ENCODE measurements at places on chromosomes 7 and 10.
A peak's percentile ranks its signal among the peaks of the same experiment; 100 is the strongest.

DNA sequence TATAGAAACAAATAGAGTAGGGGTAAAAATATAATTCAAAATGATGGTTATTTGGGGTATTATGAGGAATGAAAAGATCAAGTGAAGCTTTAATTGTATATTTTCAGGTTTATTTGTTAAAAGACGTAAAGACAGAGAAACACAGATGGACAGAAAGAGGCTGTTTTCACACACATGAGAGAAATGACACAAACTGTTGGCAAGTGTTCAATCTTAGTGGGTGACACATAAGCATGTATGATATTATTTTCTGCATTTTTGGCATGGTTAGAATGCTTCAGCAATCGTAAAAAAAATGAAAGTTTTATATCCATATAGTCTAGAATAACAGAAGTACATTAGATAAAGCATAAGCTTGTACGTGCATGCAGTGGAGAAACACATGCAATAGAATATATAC lies 464.4 kb upstream of the AKR1E2 start:
- no peak for DNase-seq

DNA sequence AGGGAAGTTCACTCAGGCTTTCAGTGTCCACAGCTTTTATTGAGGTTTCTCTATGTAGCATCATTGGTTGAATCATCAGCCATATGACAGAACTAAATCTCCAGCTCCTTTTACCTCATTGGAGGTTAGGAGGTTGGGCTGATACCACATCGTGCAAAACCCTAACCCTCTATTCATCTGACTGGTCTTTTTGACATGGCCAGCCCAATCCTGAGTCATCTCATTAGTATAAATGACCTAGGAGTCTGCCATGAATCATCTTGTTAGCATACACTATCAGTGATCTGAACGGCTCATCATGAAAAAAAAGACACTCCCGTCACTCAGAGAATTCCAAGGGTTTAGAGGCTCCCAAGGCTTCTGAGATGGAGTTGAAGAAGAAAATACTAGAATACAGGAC lies 669.8 kb upstream of the POT1 start:
- peak; percentile 47 for DNase-seq

GRCh38 chr10:118752409-118752808 lies 2.4 kb downstream of the CACUL1 start:
- DNase-seq = no peak

- DNase-seq = peak; percentile 11
These were observed 65.4 kb downstream of the CDK14 start for GRCh38 chr7:90661290-90662151.

- no peak for DNase-seq
These were observed 1053.3 kb downstream of the SORCS1 start for GRCh38 chr10:106111246-106111645.

DNA sequence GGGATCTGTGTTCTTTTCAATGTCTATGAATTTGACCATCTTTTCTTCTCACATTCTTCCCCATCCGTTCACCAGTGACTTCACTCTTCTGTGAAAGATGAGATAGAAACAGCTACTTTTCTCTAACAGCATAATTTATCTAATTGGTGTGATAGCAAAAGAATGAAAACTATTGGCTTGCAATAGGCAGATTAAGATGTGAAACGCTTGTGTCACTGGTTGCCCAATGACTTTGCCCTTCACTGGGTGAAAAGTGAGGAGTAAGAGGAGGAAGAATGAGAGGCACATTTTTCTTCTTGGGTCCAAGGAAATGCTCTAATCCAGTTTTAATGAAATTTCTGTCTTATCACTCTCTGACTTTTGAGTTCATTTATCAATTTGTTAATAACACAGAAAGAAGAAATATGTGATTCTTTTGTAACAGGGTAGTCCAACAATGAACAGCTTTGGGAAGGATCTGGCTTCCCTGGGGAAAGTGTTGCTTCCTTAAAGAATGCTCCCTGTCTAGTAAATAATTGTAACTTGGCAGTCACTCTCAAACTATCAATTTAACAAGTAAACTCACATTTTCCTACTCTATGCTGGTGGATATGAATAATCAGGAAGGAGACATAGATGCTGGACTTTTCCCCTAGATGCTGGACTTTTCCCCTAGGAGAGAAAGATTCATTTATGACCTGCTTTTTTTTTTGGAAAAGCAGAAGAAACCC lies 35.1 kb downstream of the BET1 start:
- no peak for DNase-seq

DNA sequence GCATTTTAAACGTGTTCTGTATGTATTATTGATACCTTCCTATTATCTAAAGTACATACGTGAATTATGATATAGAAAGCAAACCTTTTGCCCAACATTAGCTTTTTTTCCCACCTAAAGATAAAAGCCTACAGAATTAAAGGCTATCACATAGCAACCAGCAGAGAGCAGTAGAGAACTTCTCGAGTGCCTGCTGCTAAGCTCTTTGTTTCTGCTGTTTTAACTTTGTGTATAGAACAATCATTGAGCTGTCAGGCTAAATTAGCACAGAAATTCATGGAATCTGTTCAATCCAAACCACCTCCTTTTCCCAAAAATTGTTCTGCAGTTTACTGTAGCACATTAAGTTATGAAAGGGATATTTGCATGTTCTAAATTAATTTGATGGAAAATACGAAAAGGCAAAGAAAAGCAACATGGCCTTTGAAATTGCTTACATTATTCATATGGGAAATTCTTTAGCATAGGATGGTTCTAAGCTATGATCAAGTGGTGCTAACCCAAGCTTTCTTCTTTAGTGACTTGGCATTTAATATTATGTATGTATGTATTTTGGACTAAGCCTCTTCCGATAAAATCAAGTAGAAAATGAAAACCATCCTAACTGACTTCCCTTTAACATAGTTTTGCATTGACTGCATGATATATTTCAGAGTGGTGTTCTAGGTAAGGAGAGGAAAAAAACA lies 1288.5 kb downstream of the GATA3 start:
- DNase-seq = peak; percentile 18

DNA sequence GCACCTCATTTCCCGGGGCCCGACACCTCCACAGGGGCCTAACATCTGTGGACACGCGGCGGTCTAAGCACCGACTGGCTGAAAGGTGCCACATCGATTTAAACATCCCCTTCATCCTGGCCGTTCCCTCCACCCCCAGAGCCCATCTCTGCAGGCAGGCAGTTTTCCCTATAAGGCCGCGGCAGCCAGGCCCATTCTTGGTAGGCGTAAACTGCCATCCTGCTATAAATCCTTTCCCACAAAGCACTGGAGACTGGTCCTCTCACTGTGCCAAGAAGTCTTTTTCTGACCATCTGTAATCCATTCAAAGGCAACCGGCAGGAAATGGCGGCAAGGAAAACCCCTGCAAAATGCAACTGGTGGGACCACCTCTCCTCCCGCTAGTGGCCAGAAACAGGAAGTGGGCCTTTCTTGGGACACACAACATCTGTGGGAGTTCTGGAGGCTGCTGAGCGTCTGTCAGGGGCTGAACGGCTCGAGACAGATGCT lies 22.4 kb downstream of the ATXN7L1 start:
- no peak for DNase-seq

DNA sequence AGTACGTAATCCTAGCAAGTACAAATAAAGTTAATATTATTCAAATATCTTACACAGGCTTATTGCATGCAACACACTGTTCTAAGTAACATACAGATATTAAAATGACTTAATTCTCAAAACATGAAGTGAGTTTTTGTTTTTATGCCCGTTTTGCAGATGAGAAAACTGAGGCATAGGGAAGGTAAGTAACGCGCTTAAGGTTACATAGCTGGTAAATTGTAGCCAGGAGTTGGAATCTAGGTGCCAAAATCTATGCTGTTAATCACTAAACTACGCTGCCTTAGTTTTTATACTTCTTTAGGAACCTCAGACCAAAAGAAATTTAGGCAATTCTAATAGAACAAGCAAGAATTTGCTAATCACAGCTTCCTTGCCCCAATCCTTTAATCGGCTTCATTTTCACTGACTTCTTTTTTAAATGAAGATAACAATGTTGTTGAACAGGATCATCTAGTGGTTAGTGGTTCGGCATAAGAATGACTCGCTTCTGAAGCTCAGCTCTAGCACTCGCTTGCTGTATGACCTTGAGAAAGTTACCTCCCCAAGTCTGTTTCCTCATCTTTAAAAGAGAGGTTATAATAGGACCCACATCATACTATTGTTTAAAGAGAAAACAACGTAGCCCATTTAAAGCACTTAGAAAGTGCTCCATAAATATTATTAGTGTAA lies 1.0 kb upstream of the LRRTM3 start:
- peak; percentile 21 for DNase-seq

DNA sequence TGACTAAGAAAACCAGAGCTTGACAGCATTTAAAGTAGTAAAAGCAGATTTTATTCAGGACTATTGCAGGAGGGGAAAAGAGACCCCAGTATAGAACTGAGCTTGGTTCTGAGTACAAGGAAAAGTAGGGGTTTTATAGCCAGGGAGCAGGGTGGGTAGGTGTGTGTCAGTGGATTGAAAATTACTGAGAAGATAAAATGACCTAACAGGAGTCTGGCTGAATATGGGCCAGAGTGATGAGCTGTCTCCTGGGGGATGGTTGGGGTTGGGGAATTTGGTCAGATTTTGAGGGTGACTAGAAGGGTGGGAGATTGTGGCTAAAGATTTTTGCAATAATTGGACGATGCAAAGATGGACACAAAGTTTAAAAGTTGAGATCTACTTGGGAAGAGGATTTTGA lies 114.0 kb downstream of the ST7 start:
- DNase-seq = no peak

DNA sequence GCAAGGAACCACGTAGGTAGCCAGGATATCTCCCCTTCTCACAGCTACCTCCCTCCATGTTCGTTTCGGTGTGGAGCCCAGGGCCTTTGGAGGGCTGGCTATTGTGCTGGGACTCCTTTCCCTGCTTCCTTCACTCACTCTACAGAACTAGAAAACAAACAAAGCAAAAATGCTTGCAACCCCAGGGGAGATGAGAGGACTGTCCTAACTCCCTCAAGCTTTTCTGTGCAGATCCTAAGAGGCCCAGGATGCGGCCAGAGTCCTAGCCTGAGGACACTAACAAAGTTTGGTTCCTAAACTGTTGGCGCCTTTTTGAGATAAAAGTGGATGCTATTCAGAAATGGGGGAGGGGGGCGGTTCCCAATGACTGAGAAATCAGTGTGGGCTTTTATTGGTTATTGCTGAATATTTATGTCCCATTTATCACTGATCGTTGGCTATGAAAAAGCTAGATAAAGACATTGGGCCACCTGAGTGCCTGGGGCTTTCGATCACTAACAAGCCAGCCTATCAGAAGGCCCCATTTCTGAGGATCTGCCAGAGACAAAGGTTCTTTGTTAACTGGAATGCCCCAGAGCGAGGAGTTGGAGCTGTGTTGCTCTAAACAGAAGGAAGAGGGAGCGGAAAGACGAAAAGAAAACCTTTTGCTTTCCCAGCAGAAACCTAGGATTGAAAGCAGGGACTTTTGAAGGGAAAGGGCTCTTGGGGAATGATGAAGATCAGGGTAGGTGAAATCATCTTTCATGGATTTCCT lies 95.2 kb upstream of the EGR2 start:
- no peak for DNase-seq

GRCh38 chr7:43196379-43196778 lies 83.9 kb downstream of the HECW1 start:
- DNase-seq = no peak

GRCh38 chr7:128003167-128003566 lies 28.1 kb downstream of the LRRC4 start:
- DNase-seq = no peak

GRCh38 chr10:88062385-88062784 lies 199.0 kb downstream of the PTEN start:
- no peak for DNase-seq

DNA sequence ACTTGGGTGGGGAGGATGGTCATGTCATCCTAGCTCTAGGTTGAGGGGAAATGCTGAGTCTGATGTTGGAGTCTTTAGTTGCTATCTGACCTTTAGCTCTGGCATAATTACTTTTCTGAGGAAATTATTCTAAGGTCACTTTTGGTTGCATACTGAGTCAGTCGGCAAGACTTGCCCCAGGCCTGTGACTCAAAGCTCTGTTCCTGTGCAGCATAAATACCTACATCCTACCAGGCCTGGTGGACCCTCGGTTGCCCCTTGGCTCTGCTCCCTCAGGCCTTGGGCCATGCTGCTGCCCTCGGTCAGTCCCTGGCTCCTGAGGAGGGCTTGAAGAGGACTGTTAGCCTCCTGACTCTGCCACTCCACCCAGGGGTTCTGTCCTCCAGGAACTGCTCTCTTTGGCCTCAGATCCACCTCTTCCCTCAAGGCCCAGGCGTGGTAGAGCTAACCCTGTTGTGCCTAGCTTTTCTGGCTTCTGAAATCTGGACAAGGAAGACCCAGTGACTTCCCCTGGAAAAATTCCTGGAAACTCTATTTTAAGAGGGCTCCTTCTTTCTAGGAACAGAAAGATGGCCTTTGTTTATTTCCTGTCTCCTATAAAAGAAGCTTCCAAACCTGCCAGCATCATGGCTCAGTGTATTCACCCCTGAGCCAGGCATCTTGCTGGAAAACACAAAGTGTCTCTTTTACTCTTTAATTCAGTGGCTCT lies 71.2 kb downstream of the TMEM178B start:
- no peak for DNase-seq

GRCh38 chr7:42854571-42855118 lies 57.2 kb downstream of the C7orf25 start:
- no peak for DNase-seq

- no peak for DNase-seq
These were observed 9.3 kb downstream of the MKLN1 start for GRCh38 chr7:131336956-131337355.

DNA sequence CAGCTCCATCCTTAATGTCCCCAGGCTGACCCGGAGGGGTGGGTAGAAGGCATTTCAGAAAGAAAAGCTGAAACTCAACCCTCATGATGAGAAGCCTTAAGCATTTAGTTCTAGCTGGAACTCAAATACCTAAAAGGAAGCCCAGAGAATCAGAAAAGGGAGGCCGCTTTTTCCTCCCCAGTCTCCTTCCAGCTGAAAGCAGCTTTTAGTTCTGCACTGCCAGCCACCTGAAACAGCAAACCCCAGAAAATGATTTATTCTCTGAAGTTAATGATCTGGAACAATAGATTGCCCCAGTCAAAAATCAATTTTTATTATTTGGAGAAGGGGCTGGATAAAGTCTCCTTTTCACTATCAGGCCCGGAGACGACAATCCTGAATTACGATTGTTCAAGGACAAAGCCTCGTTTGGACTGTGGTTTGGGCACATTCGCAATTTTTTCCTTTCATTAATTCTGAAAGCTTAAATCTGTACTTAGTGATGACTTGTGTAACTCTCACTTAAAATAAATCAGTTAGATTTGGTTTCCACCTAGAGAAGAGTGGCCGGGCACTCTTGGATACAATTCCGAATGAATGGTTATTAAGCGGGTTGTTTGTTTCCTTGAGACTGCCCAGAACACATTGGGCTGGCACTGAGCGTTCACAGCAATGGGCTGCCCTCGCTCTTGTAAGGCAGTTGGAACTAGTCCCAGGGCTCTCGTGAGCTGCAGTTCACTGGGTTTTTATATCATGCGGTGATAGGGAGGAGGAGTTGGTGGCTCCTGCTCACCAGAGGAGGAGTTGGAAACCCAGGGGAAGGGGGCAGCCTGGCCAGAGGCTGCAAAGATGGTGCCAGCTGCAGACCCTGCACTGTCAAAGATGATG lies 262.2 kb downstream of the CCSER2 start:
- no peak for DNase-seq

Data from brain microvascular endothelial cell (primary cell).